Esophagus muscularis mucosa (tissue), 4 donors: ENCODE measurements at places on chromosomes 6 and 20. TPM values are rescaled to one million over a fixed set of nuclear protein-coding genes. Genes with fewer than 3 reads are reported as not detected.

- no peak for DNase-seq
These were observed 27.9 kb downstream of the FIG4 start for GRCh38 chr6:109718991-109719390.

DNA sequence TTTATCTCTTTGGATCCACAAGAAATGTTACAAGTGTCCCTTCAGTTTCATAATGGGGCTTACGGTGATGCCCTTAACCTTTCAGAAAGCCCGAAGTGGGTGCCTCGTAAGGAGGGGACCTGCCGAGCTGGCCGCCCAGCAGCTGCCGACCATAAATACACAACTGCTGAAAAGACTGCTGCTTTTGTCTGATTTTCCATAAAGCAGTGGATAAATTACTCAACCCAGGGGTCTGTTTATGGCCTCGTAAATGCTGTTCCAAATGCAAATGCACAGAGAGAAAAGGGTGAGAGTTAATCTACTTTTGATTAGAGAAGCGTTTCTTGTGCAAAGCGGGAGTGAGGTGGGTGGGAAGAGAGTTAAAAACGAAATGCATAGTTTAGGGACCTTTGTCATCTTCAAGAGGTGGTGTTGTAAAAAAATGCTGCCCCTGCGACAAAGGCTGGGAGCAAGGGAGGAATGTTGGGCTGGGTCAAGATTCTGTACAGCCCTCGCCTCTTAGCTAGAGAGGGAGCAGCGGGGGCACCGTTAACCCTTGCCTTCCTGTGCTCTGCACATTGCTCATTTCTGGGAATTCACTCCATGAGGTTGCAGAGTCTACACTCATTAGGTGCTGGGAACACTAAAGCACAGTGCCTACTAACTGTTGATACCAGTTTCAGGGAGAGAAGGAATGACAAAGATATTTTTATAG, 112.0 kb upstream of the MTHFD1L start:
- DNase-seq, result no peak

- DNase-seq, result no peak
These were observed 41.1 kb downstream of the CNR1 start for GRCh38 chr6:88124925-88125557.

- DNase-seq, result no peak
These were observed 49.9 kb downstream of the BMP5 start for GRCh38 chr6:55825402-55826051.

DNA sequence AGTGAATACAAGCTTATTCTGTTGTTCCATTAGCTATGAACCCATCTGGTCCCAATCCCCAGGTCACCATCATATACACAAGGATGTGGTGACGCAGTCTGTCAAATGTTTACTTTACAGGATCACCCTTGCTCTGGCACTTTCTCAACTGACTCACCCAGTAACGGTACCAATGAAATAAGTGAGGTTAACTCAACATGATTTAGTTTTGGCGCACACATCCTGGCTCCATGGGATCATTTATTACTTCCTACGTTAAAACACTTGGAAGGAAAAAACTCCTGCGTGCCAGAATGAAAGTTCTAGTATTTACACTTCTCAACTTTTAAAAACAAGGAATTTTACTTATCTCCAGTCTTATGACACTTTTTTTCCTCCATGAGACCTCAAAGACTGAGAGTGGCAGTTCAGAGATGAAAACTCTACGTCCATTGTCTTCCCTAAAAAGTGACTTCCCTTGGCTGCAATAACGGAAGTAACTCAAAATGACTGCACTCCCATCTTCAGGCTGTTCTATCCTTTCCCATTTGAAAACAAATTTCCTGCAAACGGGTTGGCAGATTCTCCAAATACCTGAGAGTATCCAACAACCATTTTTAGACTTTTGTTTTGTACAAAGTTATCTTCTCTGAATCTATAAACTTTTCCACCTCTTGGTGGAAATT, 15.9 kb downstream of the AGPAT4 start:
- no peak for DNase-seq

The CGA gene
- total RNA-seq, result not detected

The OLIG3 gene
- total RNA-seq, result not detected

The TBX18 gene
- 10.6 TPM for total RNA-seq

The CAGE1 gene
- total RNA-seq, result not detected

The C20orf141 gene
- not detected for total RNA-seq
